Glomerular endothelial cell (primary cell): ENCODE measurements at places on chromosomes 5 and 9. TPM values are rescaled to one million over a fixed set of nuclear protein-coding genes. Genes with fewer than 3 reads are reported as not detected.

The DDX4 gene
- total RNA-seq: not detected in 2 replicates

The ADGRD2 gene
- total RNA-seq: not detected in 2 replicates

The STC2 gene
- total RNA-seq: 38.4 and 49.4 TPM in 2 replicates

The HSPA9 gene
- 197 and 203 TPM in 2 replicates for total RNA-seq

The GAS1 gene
- total RNA-seq: 2.3 and 5.0 TPM in 2 replicates

The CBY3 gene
- 3.0 TPM in 1 of 2 replicates, not detected in the other for total RNA-seq

The CA9 gene
- 0.15 TPM in 1 of 2 replicates, not detected in the other for total RNA-seq

The ARPC5L gene
- 36.8 and 52.8 TPM in 2 replicates for total RNA-seq

The ROPN1L gene
- total RNA-seq: 1.5 and 4.2 TPM in 2 replicates

The SLC2A6 gene
- total RNA-seq: 70.5 and 73.8 TPM in 2 replicates

The LECT2 gene
- total RNA-seq: not detected in 2 replicates

The SYK gene
- total RNA-seq: 1.3 and 2.8 TPM in 2 replicates

The GRM6 gene
- not detected in 2 replicates for total RNA-seq

The FBN2 gene
- total RNA-seq: 21.4 and 41.2 TPM in 2 replicates

The RORB gene
- total RNA-seq: 0.29 TPM in 1 of 2 replicates, not detected in the other

The C5 gene
- 0.29 and 1.7 TPM in 2 replicates for total RNA-seq

The TMEM171 gene
- total RNA-seq: 1.7 and 2.3 TPM in 2 replicates

The OR5C1 gene
- not detected in 2 replicates for total RNA-seq

The CCDC192 gene
- not detected in 2 replicates for total RNA-seq

The MYORG gene
- 14.2 and 15.2 TPM in 2 replicates for total RNA-seq

The IQGAP2 gene
- total RNA-seq: 2.8 and 3.6 TPM in 2 replicates

The ZNF189 gene
- 16.7 and 17.7 TPM in 2 replicates for total RNA-seq
